GM18507 (cell line): ENCODE measurements at places on chromosomes 7 and 10.

GRCh38 chr10:85642421-85643170, 724.0 kb downstream of the GRID1 start:
- DNase-seq: no peak

DNA sequence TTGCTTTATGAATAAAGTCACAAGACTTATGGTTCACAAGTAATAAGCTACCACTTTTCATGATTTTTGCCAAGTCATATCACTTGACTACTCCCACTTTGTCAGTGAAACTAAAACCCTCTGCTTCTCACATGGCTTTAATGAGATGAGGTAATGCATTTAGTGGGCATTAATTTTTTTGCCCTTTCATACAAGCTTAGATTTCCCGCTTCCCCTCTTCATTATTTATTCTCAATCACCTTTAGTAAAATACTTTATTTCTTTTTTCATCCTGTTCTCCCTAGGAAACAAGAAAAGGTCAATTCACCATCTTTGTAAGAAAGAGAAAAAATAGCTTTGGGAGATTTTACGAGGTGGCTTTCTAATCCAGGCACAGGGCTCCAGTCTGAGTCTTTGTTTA, 109.6 kb upstream of the STARD3NL start:
- DNase-seq: no peak

GRCh38 chr10:45457487-45457886, 83.5 kb downstream of the ALOX5 start:
- no peak for DNase-seq

GRCh38 chr10:122474131-122474818, 12.9 kb downstream of the HTRA1 start:
- no peak for DNase-seq

- DNase-seq: no peak
Observed at GRCh38 chr7:34486371-34486770, 171.6 kb upstream of the NPSR1 start.

DNA sequence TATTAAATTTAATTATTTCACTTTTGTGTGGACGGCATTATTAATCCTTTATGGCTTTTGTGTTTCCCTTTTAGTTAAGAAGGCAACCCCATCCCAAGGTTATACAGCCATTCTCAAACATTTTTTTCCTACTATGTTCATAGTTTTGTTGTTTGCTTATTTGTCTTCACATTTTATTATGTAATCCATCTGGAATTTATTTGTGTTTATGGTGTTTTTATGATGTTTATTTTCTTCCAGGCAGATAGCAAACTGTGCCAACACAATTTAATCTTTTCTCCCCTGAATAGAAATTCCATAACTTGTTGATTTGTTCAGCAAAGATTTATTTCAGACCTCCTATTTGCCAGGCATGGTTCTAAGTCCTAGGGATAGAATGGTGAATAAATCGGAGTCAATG, 42.9 kb downstream of the RAB18 start:
- DNase-seq: no peak

- DNase-seq: no peak
Observed at GRCh38 chr10:32139223-32140073, 83.2 kb upstream of the KIF5B start.

- DNase-seq: no peak
Observed at GRCh38 chr7:130352194-130353074, 7.8 kb downstream of the CPA5 start.

DNA sequence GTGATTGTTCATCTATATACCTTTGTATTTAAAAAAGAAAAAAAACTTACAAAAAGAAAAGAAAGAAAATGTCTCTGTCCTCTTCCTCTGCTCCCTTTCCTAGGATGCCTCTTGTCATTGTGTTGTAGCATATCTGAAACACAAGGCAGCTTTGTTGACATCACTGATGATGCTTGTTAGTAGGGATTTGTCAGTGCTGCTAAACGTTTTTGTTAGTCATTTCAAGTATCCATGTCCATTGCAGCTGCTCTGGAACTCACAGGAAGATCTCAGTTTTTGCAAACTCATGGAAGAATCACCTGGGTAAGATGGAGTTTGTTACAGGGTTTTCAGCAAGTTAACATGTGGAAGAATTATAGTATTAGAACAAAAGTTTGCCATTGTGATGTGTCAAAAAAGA, 123.6 kb downstream of the CCSER2 start:
- DNase-seq: no peak
